Endothelial cell of umbilical vein (primary cell): ENCODE measurements at places on chromosomes 5 and 9. TPM values are rescaled to one million over a fixed set of nuclear protein-coding genes. Genes with fewer than 3 reads are reported as not detected.

PCDHGA1 gene
- polyA plus RNA-seq, result 0.44 and 0.45 TPM in 2 replicates

ARL15 gene
- polyA plus RNA-seq, result 8.6 and 11.9 TPM in 2 replicates

LRRC19 gene
- not detected in 2 replicates for polyA plus RNA-seq

LCN1 gene
- polyA plus RNA-seq, result not detected in 2 replicates

SPINK7 gene
- polyA plus RNA-seq, result not detected in 2 replicates

RNF180 gene
- 0.62 and 0.65 TPM in 2 replicates for polyA plus RNA-seq

ADAMTSL1 gene
- 13.4 and 15.0 TPM in 2 replicates for polyA plus RNA-seq
